ENCODE measurements at places on chromosomes 11 and 22.
A peak's percentile ranks its signal among the peaks of the same experiment; 100 is the strongest.

GRCh38 chr11:25066706-25067105 lies 569.9 kb downstream of the LUZP2 start:
- no peak for DNase-seq

DNA sequence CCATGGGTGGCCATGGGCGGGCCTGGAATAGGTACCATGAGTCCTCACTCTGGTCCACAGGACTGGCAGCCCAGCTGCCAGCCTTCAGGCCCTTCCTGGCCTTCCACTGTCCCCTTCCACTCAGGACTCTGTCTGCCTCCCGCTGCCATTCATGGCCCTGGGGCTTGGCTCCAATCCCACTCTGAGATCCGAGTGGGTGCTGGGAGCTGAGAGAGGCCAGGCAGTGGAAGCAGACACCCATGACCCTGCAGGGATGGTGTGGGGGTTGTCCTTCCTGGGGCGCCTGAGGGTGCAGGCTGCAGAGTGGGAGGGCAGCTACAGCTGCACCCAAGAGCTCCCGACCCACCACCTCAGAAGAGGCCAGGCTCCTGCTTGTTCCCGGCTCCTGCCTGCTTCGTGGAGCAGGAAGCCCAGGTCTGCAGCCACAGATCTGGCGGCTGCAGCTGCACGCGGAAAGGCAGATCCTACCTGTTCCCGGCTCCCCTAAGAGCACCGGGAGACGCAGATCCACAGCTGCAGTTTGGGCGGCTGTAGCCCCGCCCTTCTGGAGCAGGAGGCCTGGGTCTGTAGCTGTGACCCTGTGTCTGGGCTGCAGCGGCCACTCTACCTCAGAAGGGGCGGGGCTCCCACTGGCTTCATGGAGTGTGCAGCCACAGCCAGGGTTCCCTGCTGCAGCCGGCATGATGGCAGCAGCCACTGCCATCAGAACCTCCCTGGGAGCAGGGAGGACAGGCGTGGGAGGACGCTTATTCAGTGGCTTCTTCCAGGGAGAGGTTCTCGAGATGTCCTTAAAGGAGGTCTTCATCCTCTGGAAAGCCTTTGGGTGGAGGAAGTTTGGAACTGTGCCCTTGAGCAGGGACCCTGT lies 27.5 kb downstream of the IGHMBP2 start:
- DNase-seq = no peak

- DNase-seq = no peak
Observed at GRCh38 chr22:28183078-28183860, 264.2 kb upstream of the PITPNB start.

GRCh38 chr22:30763815-30764673 lies 69.4 kb downstream of the OSBP2 start:
- DNase-seq = peak; percentile 22

DNA sequence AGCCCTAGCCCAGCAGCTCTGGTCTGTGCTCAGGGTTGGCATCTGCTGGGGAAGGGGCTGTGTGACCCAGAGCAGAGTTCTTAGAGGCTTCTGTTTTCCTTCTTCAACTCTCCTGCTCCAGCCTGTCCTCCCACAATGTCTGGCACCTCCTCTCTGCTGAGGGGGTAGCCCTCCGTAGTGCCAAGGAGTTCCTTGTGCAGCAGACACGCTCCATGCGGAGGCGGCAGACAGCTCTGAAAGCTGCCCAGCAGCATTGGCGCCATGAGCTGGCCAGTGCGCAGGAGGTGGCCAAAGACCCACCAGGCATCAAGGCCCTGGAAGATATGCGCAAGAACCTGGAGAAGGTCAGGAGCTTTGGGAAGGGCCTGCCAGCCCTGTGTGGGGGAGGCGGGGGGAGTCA lies 69.3 kb downstream of the CEP164 start:
- DNase-seq = no peak

DNA sequence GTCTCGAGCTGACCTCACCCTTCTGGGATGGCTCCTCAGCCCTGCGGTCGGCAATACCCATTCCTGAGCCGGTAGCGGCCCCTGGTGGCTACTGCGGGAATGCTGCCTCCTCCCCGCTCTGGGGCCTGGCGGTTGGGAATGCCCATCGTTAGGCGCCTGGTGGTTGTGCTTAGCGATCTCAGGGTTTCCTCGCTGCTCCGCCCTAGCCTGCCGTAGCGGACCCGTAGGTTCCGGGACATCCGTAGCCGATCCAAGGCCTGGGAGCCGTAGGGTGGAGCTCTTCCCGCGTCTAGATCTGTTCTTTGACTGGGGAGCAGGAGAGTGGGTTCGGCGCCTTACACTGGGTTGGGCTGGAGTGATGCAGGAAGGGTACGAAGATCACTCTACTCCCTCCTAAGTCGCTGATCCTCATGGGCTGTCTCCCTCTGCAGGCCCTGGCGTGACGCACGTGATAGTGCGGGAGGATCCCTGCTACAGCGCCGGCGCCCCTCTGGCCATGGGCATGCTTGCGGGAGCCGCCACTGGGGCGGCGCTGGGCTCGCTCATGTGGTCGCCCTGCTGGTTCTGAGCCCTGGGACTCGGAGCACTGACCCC lies 14.8 kb downstream of the PLEKHB1 start:
- DNase-seq = peak; percentile 90

DNA sequence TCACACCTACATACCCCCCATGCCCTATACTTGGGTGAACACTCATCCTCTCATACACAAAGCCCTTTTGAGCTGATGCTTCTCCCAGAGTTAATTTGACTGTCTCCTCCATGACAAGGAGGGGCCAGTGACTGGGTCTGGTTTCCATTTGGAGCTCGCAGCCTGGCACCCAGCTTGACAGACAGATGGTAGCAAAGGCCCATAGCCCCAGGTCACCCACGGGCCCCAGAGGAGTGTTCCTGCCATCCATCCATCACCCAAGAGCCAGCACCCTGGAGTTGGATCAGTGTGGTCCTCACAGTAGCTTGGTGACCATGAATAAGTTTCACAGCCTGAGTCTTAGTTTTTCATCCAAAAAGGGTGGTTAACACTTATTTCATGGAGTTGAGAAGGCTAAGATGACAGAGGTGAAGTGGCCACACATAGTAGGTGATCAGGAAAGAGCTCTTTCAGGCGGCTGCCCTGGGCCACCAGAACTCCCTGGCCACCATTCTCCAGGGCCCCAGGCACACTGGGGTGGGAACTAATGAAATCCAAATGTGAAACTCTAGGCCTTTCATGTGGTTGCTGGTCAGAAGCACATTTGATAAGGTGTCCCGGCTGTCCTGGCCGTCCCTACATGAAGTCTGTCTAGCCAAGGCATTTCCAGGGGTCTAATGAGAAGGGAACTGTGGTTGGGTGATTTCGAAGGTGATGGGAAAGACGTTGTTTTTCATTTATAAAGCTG lies 42.4 kb downstream of the LIF start:
- DNase-seq = no peak
